ENCODE measurements at places on chromosomes 2 and 18. TPM values are rescaled to one million over a fixed set of nuclear protein-coding genes. Genes with fewer than 3 reads are reported as not detected.

DNER gene
- 13.4 TPM for total RNA-seq

ABCG5 gene
- not detected for total RNA-seq

CABYR gene
- 3.0 TPM for total RNA-seq

APLF gene
- total RNA-seq = 2.4 TPM

MERTK gene
- total RNA-seq = 10.3 TPM

ATF2 gene
- total RNA-seq = 47.4 TPM

LRATD1 gene
- 17.1 TPM for total RNA-seq

TMEM17 gene
- total RNA-seq = 2.5 TPM

SCYGR4 gene
- not detected for total RNA-seq

CUL3 gene
- total RNA-seq = 52.7 TPM

RIT2 gene
- not detected for total RNA-seq

PPM1B gene
- total RNA-seq = 16.3 TPM

INPP5D gene
- total RNA-seq = 26.2 TPM

ALLC gene
- not detected for total RNA-seq

ANO7 gene
- 0.68 TPM for total RNA-seq

ABCG8 gene
- total RNA-seq = not detected

OR6B2 gene
- total RNA-seq = not detected

IAH1 gene
- 42.2 TPM for total RNA-seq

HOXD13 gene
- not detected for total RNA-seq

IL36A gene
- total RNA-seq = not detected

AGXT gene
- total RNA-seq = not detected

LIMS2 gene
- 15.6 TPM for total RNA-seq

RIOK3 gene
- 48.9 TPM for total RNA-seq

GCG gene
- not detected for total RNA-seq

TBR1 gene
- total RNA-seq = not detected

RPRM gene
- total RNA-seq = not detected

DCTN1 gene
- 167 TPM for total RNA-seq

IL1RN gene
- not detected for total RNA-seq

PTPN4 gene
- 43.6 TPM for total RNA-seq

RGPD4 gene
- total RNA-seq = not detected

SERPINB4 gene
- not detected for total RNA-seq

TRIB2 gene
- 43.5 TPM for total RNA-seq
